ENCODE measurements at places on chromosomes 5 and 9. TPM values are rescaled to one million over a fixed set of nuclear protein-coding genes. Genes with fewer than 3 reads are reported as not detected.

GRCh38 chr5:176644294-176644693, 3.0 kb upstream of the TSPAN17 start:
- DNase-seq = no peak

- DNase-seq = no peak
Observed at GRCh38 chr9:86575137-86575536, 220.9 kb upstream of the TUT7 start.

- DNase-seq = no peak
Observed at GRCh38 chr5:98783051-98783649, 9.7 kb downstream of the RGMB start.

The ADGRV1 gene
- 74.9 TPM for total RNA-seq

All from hepatocyte (in vitro differentiated cells).